ENCODE measurements at places on chromosomes 4 and X. TPM values are rescaled to one million over a fixed set of nuclear protein-coding genes. Genes with fewer than 3 reads are reported as not detected.

The ZMAT1 gene
- total RNA-seq = 0.04 TPM

- DNase-seq = no peak
These were observed 131.2 kb upstream of the HCCS start for GRCh38 chrX:10979956-10980355.

DNA sequence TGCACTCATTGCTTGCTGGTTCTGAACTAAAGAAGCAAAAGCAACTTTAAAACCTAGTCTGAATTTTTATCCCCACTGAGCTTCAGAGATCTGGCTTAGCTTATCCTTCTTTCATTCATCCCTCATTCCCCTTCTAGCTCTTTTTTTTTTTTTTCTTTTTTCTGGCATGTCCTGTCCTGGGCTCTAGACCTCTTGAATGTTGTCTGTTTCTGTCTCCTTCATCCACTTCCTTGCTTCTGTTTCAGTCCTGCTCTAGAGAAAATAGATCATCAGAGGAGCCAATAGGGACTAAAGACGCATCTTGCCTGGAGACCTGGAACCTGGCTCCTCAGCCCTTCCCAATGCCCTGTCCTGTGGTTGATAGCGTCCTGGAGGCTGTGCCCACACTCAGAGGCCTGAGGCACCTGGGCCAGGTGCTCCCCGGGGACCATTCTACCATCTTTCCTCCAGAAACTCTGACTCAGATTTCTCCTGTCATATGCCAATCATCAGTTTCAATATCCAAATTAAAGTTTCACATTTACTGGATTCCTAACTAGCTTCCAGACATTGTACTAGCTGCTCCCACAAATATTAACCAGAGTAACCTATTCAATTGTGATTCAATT is 115.7 kb upstream of the GATB start:
- no peak for DNase-seq

The RTL3 gene
- total RNA-seq = not detected

DNA sequence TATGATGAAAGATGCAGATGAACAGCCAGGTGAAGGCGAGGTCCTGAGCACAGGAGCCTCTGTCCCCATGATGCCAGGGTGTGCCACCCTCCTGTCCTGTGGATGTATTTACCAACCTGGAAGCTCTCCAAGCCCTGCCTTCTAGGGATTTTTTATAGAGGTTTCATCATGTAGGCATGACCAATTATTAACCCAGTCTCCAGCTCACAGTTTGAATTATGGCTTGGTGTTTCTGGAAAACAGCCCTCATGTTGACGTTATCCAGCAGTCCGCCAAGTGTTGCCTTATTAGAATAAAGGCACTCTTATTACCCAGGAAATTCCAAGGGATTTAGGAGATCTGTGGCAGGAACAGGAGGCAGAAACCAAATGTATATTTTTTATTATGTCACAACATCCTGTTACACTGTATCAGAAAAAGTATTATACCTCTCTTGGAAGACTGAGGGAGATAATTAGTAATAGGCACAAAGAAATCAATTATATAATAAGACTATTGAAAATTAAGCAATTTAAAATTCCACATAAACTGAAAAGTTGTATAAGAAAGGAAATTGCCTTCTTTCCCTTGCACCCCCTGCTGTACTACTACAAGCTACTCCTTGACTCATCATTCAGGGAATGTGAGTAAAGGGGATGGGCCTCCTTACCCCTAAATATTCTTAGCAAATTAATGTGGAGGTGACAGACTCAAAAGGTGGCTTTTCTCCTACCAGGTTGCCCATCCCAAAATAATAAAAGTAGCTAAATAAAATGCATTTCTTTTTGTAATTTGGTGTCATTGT is 129.6 kb downstream of the ZNF330 start:
- no peak for DNase-seq

GRCh38 chr4:109065006-109065405 is 237.5 kb downstream of the COL25A1 start:
- no peak for DNase-seq

The RHOH gene
- 26.3 TPM for total RNA-seq

DNA sequence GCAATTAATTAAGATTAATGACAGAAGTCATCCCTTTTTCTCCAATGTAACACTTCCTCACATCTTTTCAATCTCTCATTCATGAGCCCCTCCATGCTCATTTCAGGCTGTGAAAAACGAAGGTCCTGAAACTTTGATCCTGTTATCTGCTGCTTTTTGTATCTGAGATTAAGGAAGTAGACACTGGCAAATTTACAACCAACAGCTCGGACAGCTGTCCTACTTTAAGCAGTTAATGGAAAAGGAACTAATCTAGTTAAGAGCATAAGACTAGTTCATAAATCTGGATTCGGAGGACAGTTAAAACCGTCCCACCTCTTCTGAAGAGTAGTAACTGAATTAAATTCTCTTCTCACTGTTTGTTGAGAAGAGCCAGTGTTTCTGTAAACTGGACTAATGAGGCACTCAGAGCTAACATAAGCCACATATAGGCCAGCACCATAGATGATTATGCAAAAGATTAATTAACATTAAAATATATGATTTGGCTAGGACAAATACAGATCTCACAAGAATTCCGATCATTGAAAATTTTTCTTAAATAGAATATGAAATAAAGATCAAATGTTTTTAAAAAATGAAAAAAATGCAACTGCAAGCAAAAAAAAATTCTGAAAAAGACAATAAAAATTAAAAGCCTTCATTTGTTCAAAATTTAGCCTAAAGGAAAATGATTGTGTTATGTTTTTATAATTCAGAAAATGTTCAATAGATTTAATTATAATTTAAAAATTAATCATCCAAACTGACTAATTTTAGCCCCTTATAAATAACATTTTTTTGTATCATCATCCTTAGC is 114.4 kb downstream of the ANTXR2 start:
- DNase-seq = no peak

GRCh38 chrX:135003876-135004623 is 13.3 kb downstream of the SMIM10 start:
- DNase-seq = peak; percentile 97

All from K562 (cell line).